Stimulated activated CD4-positive, alpha-beta T cell treated with anti-CD3 and anti-CD28 coated beads, Interleukin-2, amount 100 ng/mL, for 24 hours (primary cell): ENCODE measurements at places on chromosomes 3 and 15.

DNA sequence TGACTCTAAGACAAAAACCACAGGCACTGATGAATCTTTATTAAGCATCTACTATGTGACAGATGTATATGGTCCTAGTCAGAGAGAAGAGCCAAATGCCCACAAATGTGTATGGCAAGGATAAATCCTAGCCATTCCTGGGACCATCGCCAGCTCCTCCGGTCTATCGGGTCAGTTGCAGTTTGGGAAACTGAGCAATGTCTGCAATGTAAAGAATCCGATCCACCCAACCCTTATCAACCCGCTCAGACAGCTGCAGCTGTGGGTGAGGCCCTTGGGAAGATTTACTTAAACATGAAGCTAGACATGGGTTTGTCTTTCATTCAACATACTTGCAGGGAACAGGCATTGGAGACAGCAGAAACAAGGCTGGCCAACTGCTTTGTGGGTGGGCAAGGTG lies 40.5 kb upstream of the CDV3 start:
- no peak for DNase-seq

- no peak for DNase-seq
Observed at GRCh38 chr3:48464713-48465221, 18.2 kb downstream of the ATRIP start.

DNA sequence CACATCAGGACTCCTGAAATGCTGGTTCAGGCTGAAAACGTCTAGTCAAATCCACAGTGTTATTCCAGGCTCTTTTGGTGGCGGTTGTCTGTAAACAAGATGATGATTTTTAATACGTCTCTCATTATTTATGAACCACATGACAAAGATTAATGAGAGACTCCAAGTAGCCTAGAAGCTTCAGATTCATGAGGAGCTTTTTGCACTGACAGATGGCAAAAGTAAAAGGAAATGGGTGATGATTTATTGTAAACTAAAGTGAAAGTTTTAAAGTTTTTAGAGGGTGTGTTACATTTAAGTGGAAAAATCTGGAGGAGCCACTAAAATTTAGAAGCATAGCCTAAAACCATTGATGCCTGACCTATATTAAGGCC lies 77.0 kb downstream of the BBX start:
- DNase-seq: no peak

DNA sequence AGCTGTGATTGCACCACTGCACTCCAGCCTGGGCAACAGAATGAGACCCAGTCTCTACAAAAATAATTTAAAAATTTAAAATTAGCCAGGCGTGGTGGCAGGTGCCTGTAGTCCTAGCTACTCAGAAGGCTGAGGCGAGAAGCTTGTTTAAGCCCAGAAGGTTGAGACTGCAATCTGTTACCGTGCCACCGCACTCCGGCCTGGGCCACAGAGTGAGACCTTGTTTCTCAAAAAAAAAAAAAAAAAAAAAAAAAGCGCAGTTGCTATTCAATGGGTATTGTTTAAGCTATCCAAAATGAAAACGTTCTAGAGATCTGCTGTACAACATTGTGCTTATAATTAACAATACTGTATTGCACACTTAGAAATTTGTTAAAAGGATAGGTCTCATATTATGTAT lies 24.0 kb downstream of the ZNF148 start:
- no peak for DNase-seq

DNA sequence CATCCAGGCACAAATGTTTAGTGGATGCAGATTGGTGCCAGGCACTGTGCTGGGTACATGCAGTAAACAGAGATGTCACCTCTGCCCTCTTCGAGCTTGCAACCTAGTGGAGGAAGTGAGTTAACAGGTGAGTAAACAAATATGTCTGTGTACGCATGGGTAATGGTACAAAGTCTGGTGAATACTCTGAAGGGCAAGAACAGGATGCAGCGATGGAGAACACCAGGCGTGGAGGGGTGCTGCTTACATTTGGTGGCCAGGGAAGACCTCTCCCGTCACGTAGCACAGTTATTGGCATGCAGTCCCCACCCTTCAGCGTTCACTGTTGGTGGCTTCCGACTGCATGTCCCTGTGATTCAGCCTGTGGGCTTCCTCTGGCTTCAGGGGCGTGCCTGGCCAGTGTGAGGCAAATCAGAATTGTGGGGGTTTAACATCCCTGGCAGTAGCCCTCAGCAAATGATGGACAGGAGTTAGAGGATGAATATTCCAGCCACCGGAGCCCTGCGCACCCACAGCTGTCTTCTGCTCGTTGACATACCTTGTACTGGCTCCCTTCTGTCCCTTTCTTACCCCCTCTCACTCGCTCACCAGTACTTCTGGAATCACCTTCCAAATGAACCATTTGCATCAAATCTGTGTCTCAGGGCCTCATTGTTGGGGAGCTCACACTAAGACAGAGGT lies 9.1 kb upstream of the HDAC11 start:
- DNase-seq: no peak
